Activated T-helper 1 cell treated with Interleukin-2 at 50 U/mL for 16 hours (primary cell): ENCODE measurements at places on chromosomes 5 and 9.
A peak's percentile ranks its signal among the peaks of the same experiment; 100 is the strongest.

DNA sequence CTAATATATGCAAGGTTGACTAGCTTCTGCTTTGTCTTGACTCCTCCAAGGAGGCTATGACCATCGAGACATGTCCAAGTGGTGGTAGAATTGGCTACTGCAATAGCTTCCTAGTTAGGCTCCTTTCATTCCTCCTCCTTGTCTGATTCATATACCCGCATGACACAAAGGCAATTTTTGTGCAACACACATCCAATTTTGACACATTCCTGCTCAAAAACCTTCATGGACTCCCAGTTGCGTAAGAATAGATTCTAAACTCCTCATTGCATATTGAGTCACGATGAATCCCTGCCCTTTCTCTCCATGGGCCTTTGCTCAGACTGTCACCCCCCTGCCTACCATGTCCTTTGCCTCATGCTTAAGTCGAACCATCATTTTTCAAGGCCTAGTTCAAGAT, 344.5 kb downstream of the ACTL7B start:
- no peak for DNase-seq

GRCh38 chr9:77956555-77956954, 75.1 kb downstream of the GNAQ start:
- DNase-seq = no peak

GRCh38 chr5:154110716-154111115, 71.9 kb downstream of the MFAP3 start:
- DNase-seq = no peak

- no peak for DNase-seq
Measured at GRCh38 chr9:111423389-111423788, 60.8 kb downstream of the ECPAS start.

DNA sequence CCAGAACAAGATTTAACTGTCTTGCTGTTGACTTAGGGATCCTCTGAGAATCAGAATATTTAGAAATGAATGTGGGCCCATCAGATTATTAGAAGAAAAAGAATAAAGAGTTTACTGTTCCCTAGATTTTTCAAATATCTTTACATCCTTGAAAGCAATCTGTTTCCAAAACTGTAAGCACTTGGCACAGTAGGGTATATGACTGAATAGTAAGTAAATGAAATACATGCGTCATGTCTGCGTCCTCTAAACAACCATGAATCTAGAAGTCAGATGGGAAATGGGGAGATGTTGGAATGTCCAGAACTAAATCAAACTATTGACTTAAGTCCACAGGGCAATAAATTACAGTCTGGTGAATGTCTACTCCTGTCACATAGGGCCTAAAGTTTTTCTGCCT, 26.1 kb downstream of the TTC23L start:
- no peak for DNase-seq

DNA sequence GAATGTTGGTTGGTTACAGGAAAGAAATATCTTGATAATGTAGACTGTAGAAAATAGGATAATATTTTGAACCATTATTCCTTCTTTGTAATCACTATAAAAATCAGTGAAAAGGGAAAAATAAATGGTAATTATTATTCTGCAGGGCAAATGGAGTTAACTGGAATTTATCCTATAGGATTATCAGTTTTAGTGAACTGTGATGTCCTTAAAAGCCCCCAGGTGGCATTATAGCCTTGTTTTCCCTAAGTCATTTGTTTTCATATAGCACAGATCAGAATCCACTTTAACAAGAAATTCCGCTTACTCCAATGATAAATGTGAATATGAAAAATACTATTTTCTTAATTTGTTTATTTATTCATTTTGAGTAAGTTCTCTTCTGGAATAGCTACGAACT, 26.2 kb upstream of the WDR41 start:
- DNase-seq = no peak

GRCh38 chr5:80607832-80608231, 37.8 kb upstream of the ANKRD34B start:
- no peak for DNase-seq

GRCh38 chr5:115337882-115338281, 41.4 kb upstream of the CCDC112 start:
- no peak for DNase-seq

- DNase-seq = no peak
Measured at GRCh38 chr5:179596421-179596820, 27.1 kb downstream of the HNRNPH1 start.

DNA sequence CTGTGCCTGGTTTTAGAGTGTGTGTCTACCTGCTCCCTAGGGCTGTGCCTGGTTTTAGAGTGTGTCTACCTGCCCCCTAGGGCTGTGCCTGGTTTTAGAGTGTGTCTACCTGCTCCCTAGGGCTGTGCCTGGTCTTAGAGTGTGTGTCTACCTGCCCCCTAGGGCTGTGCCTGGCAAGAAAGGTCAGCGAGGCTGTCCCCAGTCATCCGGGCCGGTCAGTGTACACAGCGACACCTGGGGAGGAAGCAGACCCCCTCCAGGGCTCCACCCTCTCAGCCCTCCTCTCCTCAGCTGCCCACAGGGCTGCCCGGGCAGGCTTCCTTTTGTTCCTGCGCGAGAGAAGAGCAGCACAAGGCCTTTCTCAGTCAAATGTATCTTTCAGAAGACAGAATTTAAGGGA, 4.1 kb downstream of the NRARP start:
- no peak for DNase-seq

GRCh38 chr9:129884220-129885017, 49.2 kb downstream of the USP20 start:
- DNase-seq = peak; percentile 93

- DNase-seq = no peak
Measured at GRCh38 chr9:131733541-131734061, 6.3 kb downstream of the RAPGEF1 start.

GRCh38 chr9:127132921-127133647, 10.6 kb upstream of the ANGPTL2 start:
- no peak for DNase-seq

GRCh38 chr5:12003680-12004079, 99.4 kb upstream of the CTNND2 start:
- no peak for DNase-seq

- DNase-seq = no peak
Measured at GRCh38 chr5:133245191-133246052, 193.6 kb downstream of the HSPA4 start.

DNA sequence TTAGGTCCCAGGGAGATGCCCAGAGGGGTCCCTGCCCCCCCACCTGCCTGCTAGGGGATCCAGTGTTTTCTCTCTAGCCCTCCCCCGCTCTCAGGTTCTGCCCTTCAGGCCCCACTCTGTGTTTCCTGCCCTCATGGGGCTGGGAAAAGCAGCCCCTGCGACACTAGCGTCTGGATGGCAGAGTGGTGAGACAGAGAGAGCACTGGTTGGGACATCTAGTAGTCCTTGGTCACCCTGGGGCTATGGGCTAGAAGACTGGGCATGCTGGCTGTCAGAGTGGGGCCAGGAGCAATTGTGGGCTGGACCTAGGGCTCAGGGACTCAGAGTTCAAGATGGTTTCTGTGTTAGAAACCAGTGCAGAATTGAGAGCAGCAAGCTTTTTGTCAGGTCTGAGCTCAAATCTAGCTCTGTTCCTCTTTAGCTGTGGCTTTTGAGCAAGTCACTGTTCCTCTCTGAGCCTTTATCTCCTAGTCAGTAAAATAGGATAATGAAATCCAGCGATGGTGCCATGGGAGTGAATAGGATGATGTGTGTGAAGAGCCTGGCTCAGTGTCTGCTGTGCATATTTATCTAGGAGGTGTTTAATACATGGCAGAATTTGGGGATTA, 39.0 kb downstream of the RGS3 start:
- DNase-seq = no peak

DNA sequence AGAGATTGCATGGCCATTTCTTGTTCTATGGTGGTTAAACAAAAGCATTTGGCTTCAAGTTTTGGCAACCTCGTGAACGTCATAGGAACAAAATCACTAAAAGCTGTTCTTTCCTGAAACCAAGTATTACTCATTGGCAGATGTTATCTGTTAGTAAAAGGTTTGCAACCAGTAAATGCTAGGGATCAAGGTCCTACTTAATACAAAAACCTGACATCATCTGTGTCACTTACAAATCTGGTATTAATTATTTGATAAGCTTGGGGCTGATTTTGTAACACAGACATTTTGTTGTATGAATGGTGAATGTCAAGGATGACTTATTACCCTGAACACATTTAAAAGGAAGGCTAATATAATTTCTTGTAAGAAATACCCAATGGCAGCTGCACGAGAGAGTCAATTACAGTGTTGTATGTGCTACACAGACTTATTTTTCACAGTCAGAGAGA, 486.4 kb upstream of the ZNF608 start:
- DNase-seq = no peak

DNA sequence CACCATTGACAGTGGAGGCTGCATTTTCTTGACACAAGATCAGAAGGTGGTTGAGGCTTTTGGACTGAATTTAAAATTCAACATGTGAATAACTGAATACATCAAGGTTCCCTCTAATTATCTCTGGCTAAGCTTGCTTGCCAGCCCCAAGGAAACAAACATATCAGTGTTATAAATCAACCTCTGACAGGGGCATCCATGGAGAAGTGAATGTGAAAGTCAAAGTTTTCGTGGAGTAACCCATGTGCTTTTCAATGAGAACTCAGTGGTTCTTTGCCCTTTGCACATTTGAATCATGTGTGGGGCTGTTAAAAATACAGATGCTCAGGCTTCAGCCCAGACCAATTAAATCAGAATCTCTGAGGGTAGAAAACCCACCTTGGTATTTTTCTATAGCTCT, 128.9 kb downstream of the LRRC70 start:
- DNase-seq = no peak

GRCh38 chr5:95731571-95732554, 727 bp downstream of the RHOBTB3 start:
- no peak for DNase-seq

- DNase-seq = no peak
Measured at GRCh38 chr9:110837401-110838005, 168.9 kb downstream of the MUSK start.

GRCh38 chr9:86470326-86470725, 116.1 kb upstream of the TUT7 start:
- no peak for DNase-seq

DNA sequence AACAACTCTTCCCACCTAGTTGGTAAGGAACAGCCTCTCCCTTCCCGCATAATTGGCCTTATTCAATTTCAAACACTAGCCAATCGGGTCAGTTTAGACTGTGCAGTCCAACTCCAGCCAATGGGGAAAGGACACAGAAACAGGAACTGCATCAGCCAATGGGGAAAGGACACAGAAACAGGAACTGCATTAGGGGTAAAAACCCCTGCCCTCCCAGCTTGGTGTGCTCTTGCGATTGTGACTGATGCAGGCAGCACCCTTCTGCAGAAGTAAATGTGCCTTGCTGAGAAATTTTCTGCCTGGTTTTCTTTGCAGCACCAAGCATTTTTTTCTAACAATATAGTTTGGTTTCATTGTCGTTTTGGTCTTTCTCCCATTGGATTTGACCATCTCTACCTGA, 8.5 kb upstream of the GLT6D1 start:
- DNase-seq = no peak

- no peak for DNase-seq
Measured at GRCh38 chr5:21831145-21831787, 1021.9 kb downstream of the CDH12 start.

- no peak for DNase-seq
Measured at GRCh38 chr5:8060953-8061429, 192.0 kb downstream of the MTRR start.

DNA sequence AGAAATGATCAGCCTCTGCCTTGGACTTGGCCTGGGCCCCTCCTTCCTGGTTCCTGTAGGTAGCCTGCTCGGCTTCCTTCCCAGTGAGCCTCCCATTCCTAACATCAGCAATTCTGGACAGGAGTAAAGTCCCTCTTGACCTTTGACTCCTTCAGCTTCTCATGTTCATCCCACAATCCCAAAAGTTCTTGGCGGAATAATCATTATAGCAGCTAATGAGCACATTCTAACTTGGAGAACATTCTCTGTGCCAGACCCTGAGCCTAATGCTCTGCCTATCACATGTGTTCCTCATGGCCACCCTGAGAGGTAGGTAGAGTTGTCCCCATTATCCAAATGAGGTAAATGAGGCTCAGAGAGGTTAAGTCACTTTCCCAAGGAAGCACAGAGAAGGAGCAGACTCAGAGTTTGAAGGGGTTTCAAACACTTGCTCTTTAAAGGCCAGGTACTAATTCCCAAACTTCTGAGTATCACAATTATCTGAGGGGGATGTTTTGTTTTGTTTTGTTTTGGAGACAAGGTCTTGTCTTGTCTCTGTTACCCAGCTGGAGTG, 21.2 kb downstream of the SWI5 start:
- DNase-seq = no peak

- DNase-seq = no peak
Measured at GRCh38 chr5:3896098-3896497, 300.5 kb downstream of the IRX1 start.

DNA sequence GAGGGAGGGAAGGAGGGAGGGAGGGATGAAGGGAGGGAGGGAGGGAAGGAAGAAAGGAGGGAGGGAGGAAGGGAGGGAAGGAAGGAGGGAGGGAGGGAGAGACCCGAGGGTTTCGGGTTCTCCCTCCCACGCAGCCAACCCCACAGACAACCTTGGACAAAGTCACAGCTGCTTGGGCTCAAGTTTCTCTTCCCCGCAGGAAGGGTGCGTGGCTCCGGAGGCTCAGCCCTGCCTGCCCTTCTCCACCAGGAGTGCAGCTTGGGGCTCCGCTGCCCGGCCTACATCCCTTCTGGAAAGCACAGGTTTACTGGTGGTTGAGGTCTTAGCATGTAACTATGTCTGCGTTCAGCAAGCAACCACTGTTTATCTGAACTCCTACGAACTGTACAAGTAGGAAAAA, 15.0 kb downstream of the SLC12A7 start:
- DNase-seq = no peak

DNA sequence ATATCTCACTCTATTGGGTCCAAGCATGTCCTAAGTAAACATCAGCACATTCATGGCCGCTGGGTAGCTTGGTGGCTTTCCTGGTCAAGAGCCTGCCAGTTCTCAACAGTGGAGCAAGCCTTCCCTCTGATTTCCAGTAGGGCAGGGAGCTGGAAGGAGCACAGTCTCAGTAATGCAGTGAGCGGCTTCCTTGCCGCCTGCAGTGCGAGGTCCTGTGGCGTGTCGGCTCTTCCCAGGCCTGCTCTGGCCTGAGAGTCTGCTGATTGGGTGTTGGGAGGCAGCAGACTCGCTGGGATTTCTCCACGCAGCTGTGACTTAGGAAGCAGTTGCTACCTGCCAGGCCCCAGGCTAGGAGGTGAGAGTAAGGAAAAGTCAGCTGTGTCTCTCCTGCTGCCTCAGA, 51.3 kb downstream of the SPTAN1 start:
- no peak for DNase-seq

- DNase-seq = no peak
Measured at GRCh38 chr9:16964228-16964627, 93.8 kb upstream of the BNC2 start.

- DNase-seq = no peak
Measured at GRCh38 chr5:153308282-153308681, 182.2 kb upstream of the GRIA1 start.

- DNase-seq = no peak
Measured at GRCh38 chr9:2047144-2047671, 32.1 kb downstream of the SMARCA2 start.

GRCh38 chr5:107570805-107571531, 99.8 kb downstream of the EFNA5 start:
- no peak for DNase-seq

DNA sequence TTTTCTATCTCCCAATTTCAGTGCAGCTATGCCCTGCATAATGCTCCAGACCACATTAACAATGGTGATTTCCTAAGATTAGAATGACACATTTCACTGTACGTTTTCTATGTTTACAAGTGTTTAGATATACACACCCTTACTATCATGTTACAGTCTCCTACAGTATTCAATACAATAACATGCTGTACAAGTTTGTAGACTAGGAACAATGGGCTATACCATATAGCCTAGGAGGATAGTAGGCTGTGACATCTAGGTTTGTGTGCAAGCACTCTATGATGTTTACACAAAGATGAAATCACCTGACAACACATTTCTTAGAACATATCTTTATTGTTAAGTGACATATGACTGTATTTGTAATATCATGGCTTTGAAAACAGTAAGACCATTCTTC, 1435.6 kb upstream of the NUDT12 start:
- DNase-seq = no peak
